ENCODE measurements at places on chromosomes 3 and 15. TPM values are rescaled to one million over a fixed set of nuclear protein-coding genes. Genes with fewer than 3 reads are reported as not detected.

Gene CCR8
- not detected for total RNA-seq

Gene LTF
- not detected for total RNA-seq

Gene SKIL
- 94.2 TPM for total RNA-seq

GRCh38 chr3:12948891-12949711 is 107.7 kb upstream of the RPL32 start:
- no peaks in the 10 kb centered on the region for H3K4me1 ChIP-seq
- H3K36me3 ChIP-seq: no peaks in the 10 kb centered on the region
- H3K4me3 ChIP-seq: no peak overlapping the region

Gene CADM2
- 0.64 TPM for total RNA-seq

GRCh38 chr3:195086885-195087284 is 184.1 kb downstream of the XXYLT1 start:
- DNase-seq: no peak
- peak overlapping the region; percentile 57 for H3K27ac ChIP-seq
- H3K27me3 ChIP-seq: no peaks in the 10 kb centered on the region
- no peaks in the 10 kb centered on the region for H3K36me3 ChIP-seq
- H3K4me3 ChIP-seq: no peak overlapping the region

GRCh38 chr15:65115086-65115485 is at the start of gene UBAP1L:
Gene UBAP1L (minus strand): TSS chr15:65115200. CDS start chr15:65106215, 8,985 bp downstream.
- no peak within 1 kb of the TSS for H3K27ac ChIP-seq
- peaks cover 12% of the 10 kb centered on the region for H3K36me3 ChIP-seq
- no peaks in the 10 kb centered on the region for H3K4me1 ChIP-seq
- H3K27me3 ChIP-seq: no peaks in the 10 kb centered on the region
- DNase-seq: no peak
- no peak within 1 kb of the TSS for H3K4me3 ChIP-seq

DNA sequence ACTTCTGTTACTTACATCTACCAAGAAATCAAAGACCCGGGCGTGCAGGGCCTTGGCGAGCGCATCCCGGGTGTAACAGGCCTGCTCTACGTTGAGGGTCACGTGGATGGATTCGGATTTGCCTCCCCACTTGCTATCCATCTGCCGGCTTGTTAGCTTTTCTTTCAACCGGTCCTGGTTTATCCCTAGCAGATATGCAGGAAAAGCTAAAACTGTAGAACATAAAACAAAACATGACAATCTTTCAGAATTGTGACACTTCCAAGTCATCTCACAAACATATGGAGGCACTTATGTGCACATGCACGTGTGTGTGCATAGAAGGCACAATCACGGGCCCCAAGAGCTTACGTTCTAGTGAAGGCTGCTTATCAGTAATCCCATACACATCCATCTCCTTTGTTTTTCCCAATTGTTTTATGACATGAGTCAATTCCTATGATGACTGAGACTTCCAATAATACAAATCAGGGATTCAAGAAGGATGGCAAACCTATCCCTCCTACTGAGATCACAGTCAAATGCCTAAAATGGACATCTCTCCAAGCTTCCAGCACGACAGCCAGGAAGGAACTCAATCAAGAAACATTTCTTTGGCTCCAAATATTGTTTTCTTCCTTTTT is 11.3 kb downstream of the LDHAL6B start:
- H3K27ac ChIP-seq: no peak overlapping the region
- H3K4me1 ChIP-seq: no peaks in the 10 kb centered on the region
- no peaks in the 10 kb centered on the region for H3K27me3 ChIP-seq
- H3K4me3 ChIP-seq: no peak overlapping the region

GRCh38 chr3:187367561-187368103 is 553 bp upstream of the RTP4 start:
- peak overlapping the region; percentile 24 for H3K4me3 ChIP-seq
- H3K27me3 ChIP-seq: no peaks in the 10 kb centered on the region
- H3K4me1 ChIP-seq: peaks cover 7% of the 10 kb centered on the region
- no peak for DNase-seq
- H3K27ac ChIP-seq: peak overlapping the region; percentile 94

Gene CNTN3
- not detected for total RNA-seq

DNA sequence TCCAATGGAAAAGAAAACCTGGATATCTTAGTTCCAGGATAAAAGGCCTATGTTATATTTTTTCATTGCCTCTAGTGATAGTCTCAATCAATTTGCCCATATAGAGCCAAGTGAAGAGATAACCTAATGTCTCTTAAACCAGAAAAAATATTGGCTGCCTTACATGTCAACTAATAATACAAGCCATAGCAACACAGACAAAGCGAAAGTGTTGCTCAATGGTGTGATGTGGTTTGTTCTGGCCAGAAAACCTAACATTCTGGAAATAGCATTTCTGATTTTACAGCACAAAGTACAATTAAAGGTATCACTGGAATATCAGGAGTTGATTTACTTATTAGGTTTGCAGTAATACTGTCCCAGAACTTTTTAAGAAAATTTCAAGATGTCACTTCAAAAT is 101.5 kb downstream of the ATP8B4 start:
- H3K4me3 ChIP-seq: no peak overlapping the region
- no peaks in the 10 kb centered on the region for H3K4me1 ChIP-seq
- no peak for DNase-seq
- no peak overlapping the region for H3K27ac ChIP-seq

GRCh38 chr3:55704521-55704920 is 217.4 kb upstream of the WNT5A start:
- no peaks in the 10 kb centered on the region for H3K27me3 ChIP-seq
- no peak for DNase-seq
- H3K4me3 ChIP-seq: no peak overlapping the region
- no peaks in the 10 kb centered on the region for H3K4me1 ChIP-seq
- H3K27ac ChIP-seq: no peak overlapping the region
- no peaks in the 10 kb centered on the region for H3K36me3 ChIP-seq

DNA sequence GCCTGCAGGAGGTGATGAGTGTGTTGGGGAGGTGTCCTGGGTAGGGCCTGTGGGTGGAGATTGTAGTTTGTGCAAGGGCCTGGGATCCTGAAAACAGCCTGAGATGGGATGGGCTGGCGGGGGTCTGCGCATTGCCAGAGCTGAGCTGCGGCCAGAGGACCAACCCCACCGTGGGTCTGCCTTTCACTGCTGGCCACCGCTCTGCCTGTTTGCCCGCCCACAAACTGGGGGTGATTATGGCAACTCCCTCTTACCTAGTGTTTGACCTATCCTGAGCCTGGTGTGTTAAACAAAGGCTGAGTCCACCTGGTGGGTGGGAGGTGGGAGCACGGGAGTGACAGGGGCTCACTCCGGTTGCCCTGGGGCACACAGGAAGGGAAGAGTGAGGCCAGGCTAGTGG is 9.8 kb downstream of the ABTB1 start:
- no peaks in the 10 kb centered on the region for H3K27me3 ChIP-seq
- no peak overlapping the region for H3K4me3 ChIP-seq
- H3K4me1 ChIP-seq: no peaks in the 10 kb centered on the region
- DNase-seq: no peak
- H3K36me3 ChIP-seq: no peaks in the 10 kb centered on the region

DNA sequence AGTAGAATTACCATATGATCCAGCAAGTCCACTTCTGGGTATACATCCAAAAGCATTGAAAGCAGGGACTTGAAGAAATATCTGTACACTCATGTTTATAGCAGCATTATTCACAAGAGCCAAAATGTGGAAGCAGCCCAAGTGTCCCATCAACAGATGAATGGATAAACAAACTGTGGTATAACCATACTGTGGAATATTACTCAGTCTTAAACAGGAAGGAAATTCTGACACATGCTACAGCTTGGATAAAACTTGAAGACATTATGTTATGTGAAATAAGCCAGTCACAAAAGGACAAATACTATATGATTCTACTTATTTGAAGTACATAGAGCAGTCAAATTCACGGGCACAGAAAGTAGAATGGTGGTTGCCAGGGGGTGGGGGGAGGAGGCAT is 91.2 kb downstream of the HMG20A start:
- DNase-seq: no peak
- H3K4me3 ChIP-seq: no peak overlapping the region
- H3K27ac ChIP-seq: no peak overlapping the region
- H3K36me3 ChIP-seq: no peaks in the 10 kb centered on the region
- H3K4me1 ChIP-seq: peaks cover 26% of the 10 kb centered on the region
- no peaks in the 10 kb centered on the region for H3K27me3 ChIP-seq

Gene ADGRG7
- total RNA-seq: not detected

Measured in Panc1 (cell line).